ENCODE measurements at places on chromosomes 6 and 20. TPM values are rescaled to one million over a fixed set of nuclear protein-coding genes. Genes with fewer than 3 reads are reported as not detected.

- H3K27ac ChIP-seq: no peak overlapping the region
- no peak for DNase-seq
- no peak overlapping the region for H3K4me3 ChIP-seq
- no peaks in the 10 kb centered on the region for H3K4me1 ChIP-seq
These were observed 60.9 kb downstream of the PLCB4 start for GRCh38 chr20:9129756-9130155.

The OR2J3 gene
- total RNA-seq: not detected

GRCh38 chr6:20117474-20117873, 94.8 kb downstream of the MBOAT1 start:
- H3K4me3 ChIP-seq: no peak overlapping the region
- no peaks in the 10 kb centered on the region for H3K27me3 ChIP-seq
- H3K27ac ChIP-seq: no peak overlapping the region
- no peak for DNase-seq
- no peaks in the 10 kb centered on the region for H3K36me3 ChIP-seq

The SYTL3 gene
- total RNA-seq: 31.1 TPM

DNA sequence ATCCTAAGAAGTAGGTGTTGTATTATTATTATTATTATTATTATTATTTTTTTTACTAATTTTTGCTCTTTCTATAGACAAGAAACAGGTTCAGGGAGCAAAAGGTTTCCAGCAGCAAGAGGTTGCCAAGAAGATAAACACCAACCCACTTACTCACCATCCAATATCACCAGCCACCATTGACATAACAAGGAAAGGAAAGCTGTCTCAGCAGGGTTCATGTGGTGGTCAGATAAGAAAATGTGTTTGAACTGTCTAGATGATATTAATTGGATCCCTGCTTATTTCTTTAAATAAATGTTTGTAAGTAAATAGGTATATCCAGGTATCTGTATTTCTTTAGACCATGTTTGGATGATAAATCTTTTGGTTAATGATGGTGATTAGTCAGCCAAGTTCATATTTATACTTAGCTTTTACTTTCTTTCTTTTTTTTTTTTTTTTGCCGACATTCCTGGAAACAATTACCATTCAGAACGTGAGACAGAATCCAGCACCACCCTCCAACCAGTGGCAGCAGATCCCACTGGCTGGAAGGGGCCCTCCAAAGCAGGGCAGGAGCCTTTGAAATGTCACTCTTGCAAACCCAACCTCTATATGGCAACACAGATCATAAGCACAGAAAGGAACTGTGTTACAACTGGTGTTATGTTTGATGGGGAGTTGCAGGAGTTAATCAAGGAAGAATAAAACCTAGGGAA, 139.2 kb upstream of the ECI2 start:
- no peak overlapping the region for H3K27ac ChIP-seq

- H3K4me3 ChIP-seq: no peak overlapping the region
- H3K4me1 ChIP-seq: no peaks in the 10 kb centered on the region
- no peaks in the 10 kb centered on the region for H3K27me3 ChIP-seq
- no peak overlapping the region for H3K27ac ChIP-seq
- DNase-seq: no peak
These were observed 128.4 kb upstream of the ADGRF1 start for GRCh38 chr6:47170617-47170947.

- H3K36me3 ChIP-seq: no peaks in the 10 kb centered on the region
- no peaks in the 10 kb centered on the region for H3K27me3 ChIP-seq
- peaks cover 39% of the 10 kb centered on the region for H3K4me1 ChIP-seq
- no peak overlapping the region for H3K4me3 ChIP-seq
- no peak for DNase-seq
- H3K27ac ChIP-seq: no peak overlapping the region
These were observed 63.6 kb upstream of the ZNF217 start for GRCh38 chr20:53657279-53657678.

The GRM1 gene
- total RNA-seq: not detected

DNA sequence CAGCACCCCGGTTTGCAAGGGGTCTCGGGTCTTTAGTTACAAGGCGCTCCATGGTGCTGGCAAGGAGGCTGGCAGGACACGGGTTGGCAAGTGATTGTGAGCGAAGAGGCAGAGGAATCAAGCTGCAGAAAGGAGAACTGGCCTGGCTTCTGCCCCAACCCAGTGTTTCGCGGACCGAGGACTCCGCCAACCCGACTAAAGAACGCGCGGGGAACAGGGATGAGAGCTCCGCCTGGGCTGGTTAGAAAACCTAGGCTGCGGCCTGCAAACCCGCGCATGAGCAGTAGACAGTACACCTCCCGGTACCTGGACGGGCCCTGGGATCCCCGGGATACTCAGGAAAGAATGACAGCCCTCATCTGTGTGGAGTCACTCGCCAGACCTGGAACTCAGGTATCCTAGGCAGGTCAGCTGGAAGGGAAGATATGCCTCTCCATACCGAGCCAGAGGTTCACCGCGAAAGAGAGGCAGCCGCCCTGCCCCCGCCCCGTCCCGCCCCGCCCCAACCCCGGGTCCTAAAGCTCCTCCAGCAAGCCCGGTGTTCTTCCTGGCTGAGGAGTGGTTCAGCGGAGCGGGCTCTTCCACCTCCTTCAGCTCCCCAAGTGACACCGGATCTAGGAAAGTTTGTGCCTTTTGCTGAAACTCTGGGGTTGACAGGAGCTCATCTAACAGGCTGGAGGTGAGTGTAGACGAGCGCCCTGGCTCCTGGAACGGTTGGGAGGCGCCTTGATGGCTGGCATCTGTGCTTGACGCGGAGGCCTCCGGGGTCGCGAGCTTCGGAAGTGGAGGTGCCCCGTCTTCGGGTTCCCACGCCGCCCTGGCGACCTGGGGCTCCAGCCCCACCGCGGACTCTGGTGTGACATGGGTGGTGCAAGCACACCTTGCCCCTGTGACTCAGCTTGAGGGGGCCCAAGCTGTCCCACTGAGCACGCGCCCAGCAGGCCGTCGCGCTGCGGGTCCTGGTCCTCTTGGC, 1847.3 kb upstream of the DEFB115 start:
- no peak overlapping the region for H3K27ac ChIP-seq
- H3K36me3 ChIP-seq: no peaks in the 10 kb centered on the region
- H3K27me3 ChIP-seq: peaks cover 2% of the 10 kb centered on the region
- no peak for DNase-seq

- H3K4me3 ChIP-seq: no peak overlapping the region
- no peaks in the 10 kb centered on the region for H3K4me1 ChIP-seq
These were observed 1516.4 kb upstream of the DEFB115 start for GRCh38 chr20:29740951-29741593.
